CD8-positive, alpha-beta T cell (primary cell): ENCODE measurements at places on chromosomes 6 and 20.
A peak's percentile ranks its signal among the peaks of the same experiment; 100 is the strongest.

DNA sequence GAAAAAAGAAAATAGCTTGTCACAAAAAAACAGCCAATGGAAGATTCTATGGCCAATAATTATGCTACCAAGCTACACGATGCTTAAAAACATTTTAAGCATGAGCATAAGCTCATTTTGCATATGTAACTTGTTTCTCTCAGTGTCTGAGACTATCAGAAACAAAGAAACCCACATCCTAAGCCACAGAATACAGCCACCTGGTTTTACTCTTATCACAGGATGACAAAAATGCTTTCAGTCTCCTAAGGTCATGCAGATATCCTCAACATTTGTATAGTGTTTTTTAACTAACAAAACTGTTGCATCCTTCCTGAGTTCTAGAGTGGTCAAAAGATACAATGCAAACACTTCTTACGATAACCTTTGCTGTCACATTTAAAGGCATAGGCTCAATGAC, 172.1 kb upstream of the RUNX2 start:
- DNase-seq, result peak; percentile 75

- DNase-seq, result no peak
Observed at GRCh38 chr6:62446647-62447316, 160.8 kb upstream of the KHDRBS2 start.

DNA sequence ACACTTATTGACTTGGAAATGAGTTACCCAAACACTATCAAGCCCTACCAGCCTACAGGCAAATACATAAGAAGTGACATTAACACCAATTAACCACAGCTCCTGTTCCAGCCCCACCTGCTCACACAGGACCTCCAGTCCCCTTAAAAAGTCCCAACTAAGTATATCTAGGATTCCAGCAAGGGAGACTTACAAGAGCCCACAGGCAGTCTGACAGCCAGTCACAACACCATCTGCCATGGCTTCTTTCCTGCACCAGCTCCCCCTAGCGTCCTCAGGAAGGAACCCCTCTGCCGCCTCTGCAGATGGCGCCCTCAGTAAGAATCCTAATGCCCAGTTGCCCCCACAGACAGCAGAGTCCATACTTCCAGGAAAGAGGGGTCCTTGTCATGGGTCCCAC, 122.1 kb downstream of the HIVEP2 start:
- DNase-seq, result peak; percentile 57

DNA sequence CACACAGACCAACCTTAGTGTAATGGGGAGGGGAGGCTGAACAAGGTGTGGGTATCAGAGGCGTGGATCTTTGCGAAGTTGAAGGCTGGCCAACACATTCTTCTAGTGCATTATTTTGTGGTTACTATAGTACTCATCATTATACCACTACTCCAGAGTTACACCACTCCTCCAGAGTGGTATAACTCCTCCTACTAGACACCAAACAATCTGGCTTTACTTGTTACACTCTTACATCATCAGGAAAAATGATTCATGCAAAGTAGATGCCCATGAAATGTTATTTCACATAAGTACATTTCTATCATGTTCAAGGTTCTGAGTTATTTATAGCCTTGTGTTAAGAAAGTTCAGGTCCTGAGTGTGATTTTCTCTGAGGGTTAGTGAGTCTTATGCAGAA, 443.1 kb upstream of the OPRM1 start:
- DNase-seq, result no peak

GRCh38 chr6:25991785-25992412, 29.3 kb downstream of the TRIM38 start:
- DNase-seq, result peak; percentile 36

GRCh38 chr20:33594743-33595142, 67.4 kb upstream of the C20orf144 start:
- no peak for DNase-seq

GRCh38 chr20:17934141-17934862, 34.3 kb downstream of the SNX5 start:
- DNase-seq, result no peak

- no peak for DNase-seq
Observed at GRCh38 chr6:56024931-56025330, 149.5 kb upstream of the BMP5 start.

GRCh38 chr6:109237986-109238329, 142.7 kb downstream of the CEP57L1 start:
- no peak for DNase-seq

- DNase-seq, result no peak
Observed at GRCh38 chr6:133969285-133969920, 16.4 kb downstream of the TBPL1 start.

DNA sequence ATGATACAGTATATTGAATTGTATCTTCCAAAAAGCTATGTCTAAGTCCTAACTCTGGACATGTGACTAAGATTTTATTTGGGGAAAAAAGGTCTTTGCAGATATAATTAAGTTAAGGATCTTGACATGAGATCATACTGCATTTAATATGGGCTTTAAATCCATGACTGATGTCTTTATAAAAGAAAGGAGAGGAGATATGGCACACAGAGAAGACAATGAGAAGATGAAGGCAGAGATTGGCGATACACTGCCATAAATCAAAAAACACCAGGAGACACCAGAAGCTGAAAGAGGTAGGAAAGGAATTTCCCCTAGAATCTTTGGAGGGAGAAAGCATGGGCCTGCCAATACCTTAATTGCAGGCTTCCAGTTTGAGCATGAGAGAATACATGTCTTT, 1450.2 kb downstream of the HACE1 start:
- no peak for DNase-seq

GRCh38 chr6:105501246-105501645, 98.4 kb upstream of the PREP start:
- DNase-seq, result no peak

DNA sequence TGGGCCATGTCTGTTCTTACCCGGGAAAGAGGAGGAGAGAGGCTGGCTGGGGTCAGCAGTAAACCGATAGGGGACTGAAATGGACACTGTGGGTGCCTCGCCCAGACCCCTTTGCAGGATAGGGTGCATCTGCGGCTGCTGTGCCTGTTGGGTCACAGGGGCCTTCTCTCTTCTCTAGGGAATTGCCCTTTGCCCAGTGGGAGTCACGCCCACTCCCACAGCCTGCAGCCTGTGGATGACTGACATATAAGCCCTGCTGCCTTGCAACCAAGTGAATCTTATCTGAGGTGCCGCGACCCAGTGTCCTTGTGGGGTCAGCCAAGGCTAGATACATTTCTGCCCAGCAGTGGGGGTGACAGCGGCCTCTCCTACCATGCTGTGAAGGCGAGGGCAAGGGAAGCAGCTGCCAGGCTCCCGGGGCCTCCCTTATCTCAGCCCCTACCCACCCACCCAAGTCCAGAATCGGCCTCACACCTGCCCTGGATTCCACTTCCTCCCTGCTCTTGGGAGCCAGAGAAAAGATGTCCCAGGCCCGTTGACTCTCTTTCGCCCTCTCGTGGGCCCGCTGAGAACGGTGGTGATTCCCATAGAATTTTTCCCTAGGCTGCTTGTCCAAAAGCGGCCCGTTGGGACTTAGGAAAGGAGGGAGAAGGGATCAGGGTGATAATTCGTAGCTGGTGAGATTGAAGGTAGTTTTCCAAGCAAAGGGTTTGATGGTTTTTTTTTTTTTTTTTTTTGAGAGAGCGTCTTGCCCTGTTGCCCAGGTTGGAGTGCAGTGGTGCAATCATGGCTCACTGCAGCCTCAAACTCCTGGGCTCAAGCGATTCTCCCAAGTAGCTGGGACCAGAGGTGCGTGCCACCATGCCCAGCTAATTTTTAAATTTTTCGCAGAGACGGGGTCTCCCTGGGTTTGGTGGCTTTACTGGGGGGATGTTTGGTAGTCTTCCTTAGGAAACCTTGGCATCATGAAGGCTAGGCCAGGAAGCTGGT, 76.4 kb upstream of the RNF24 start:
- no peak for DNase-seq

GRCh38 chr6:42339991-42340401, 111.7 kb downstream of the TRERF1 start:
- no peak for DNase-seq

DNA sequence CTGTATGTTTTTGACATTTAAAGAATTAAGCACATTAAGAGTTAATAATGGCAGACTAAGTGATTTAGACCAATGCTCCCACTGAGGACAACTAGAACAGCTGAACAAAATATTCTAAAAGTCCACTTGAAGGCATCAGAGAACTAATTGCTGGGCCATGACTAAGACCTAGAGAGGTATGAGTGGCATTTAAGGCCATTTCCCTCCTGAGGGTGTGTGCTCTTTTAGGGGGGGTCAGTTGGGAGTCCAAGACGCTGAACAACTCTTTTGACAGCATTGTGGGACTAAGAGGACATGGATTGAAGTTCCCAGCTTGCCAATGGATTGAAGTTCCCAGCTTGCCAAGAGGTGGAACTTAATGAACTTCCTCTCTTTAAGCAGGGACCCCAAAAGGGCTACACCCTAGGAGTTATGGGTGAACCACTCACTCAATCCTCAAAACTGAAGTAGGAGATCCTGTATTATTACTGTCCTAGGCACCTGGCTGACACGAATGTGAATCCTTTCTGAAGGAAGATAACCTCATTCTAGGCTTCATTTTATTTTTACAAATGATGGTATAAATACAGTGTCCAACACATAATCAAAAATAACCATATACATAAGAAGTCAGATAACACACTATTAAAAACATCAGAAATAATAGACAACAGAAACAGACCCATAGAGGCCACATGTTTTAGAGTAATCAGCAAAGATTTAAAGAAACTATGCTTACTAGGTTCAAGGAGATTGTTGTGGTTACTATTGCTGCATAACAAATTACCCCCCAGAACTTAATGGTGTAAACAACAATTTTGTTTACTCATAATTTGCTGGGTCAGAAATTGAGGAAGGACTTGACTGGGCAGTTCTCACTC, 175.1 kb downstream of the VEGFA start:
- no peak for DNase-seq

DNA sequence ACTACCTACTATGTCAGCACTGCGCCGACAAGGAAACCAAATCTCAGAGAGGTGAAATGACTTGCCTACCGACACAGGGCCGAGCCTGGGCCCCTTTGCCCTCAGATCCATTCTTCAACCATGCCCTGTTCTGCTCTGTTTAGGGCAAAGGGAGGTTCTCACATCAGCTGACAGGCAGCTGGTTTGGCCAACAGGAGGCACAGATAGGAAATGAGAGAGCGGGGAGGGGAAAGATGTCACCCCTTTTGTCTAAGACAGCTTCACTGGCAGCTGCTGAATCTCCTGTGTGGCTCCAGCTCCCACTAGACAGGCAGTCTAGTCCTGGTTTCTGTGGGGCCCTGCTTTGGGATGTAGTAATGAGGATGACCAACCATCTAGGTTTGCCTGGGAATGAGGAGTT, 158.7 kb downstream of the TMEM200A start:
- no peak for DNase-seq

- no peak for DNase-seq
Observed at GRCh38 chr6:110476046-110476849, at the start of gene SLC22A16. Gene SLC22A16 (minus strand): TSS chr6:110476613. CDS start chr6:110476574, 39 bp downstream.

DNA sequence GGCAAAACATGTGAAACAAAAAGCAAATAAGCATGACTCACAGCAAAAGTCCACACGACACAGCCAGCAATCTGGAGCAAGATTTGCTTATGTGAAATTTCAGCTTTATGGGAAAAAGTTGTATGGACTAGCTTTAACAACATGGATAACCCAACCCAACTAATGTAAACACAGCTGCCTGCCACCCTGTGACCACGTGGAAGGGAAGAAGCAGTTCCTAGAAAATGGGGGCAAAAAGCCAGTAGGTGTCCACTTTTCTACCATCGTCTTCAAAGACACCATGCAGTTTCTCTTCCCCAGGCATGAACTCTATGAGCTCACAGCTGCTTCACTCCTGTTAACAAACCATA, 425.4 kb upstream of the RNF217 start:
- no peak for DNase-seq

DNA sequence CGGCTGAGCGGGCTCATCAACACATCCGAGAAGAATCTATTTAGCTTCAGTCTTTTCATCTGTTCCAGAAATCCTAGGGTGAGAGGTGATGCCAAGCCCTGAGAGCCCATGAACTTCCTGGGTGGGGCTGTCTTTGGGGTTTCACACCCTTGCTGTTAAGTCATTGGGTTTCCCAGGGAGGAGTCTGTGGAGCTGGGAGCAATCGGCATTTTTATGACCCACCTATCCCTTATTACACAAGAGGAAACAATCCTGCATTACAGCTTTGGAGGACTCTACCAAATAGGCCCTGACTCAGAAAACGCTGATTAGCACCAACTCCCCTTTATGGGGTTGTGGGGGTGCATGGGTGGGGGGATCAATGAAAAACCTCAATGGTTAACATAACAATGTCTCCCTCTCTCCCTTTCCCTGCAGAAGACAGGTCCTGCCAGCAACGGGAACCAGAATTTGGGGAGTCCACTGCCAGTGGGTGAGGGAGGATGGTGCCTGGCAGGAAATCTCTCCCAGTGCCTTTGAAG, 46.3 kb downstream of the EZR start:
- DNase-seq, result peak; percentile 75

DNA sequence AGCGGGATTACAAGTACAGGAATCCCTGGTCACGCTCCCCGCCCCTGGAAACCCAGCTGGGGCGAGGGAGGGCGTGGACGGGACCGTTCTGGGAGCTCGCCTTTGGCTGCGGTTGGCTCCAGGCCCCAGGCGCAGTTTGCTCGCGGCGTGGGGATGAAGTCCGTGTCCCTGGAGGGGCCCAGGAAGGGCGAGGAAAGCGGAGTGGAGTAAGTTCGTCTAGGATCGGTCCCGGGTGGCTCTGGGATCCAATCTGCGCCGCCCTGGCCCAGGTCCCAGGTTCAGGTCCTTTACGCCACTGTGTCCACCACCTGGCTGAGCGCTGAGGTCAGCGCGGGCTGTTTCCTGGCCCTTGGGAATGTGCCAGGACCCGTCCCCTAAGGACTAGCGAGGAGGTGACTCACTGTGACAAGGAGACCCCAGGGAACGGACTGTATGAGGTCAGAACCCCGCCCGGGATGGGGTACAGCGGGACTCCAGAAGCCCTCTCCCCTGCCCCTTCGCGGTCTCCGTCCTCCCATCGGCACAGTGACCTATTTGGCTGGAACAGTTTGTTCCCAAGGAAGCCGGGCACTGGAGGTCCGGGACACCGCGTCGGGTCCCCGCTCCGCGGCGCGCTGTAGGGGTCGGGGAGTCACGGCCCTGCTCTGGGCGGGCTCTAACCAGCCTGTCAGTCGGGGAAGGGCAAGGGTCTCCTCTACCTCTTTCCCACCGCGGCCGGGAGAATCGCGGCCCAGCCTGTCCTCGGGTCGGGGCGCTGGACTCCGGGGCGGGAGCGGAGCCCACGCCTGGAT, 724 bp downstream of the CDKN1A start:
- DNase-seq, result no peak

DNA sequence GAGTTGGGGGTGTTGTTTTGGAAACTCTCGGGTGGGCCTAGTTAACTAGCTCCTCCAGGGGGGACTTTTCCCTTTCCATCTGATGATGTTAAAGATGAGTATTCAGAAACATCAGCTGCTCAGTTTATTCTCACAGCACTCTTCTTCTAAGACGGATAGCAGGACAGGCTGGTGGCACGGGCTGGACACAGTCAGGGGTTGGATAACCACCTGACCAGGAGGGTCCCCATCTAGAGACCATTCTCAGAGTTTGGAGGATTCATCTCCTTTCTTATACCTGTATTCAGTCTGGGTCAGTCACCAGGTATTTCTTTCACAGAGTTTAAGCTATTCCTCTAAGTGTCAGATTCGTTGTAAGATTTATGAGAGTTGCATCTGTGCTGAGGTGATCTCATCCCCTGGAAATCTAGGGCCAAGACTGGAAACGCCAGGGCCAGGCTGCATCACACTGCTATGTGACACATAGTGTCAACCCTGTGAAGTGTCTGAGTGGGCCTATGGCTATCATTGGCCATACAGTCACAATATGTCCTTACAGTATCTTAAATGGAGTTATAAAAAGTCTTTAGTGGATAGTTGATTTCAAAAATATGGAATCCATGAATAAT, 111.7 kb downstream of the FAM50B start:
- no peak for DNase-seq
